ENCODE measurements at places on chromosomes 7 and 10. TPM values are rescaled to one million over a fixed set of nuclear protein-coding genes. Genes with fewer than 3 reads are reported as not detected.

SLC26A5 gene
- 0.49 TPM for total RNA-seq

ZFAND4 gene
- total RNA-seq, result 26.0 TPM

CALHM3 gene
- not detected for total RNA-seq

CTNNA3 gene
- total RNA-seq, result 0.50 TPM

PTPRN2 gene
- total RNA-seq, result 4.0 TPM

DNA sequence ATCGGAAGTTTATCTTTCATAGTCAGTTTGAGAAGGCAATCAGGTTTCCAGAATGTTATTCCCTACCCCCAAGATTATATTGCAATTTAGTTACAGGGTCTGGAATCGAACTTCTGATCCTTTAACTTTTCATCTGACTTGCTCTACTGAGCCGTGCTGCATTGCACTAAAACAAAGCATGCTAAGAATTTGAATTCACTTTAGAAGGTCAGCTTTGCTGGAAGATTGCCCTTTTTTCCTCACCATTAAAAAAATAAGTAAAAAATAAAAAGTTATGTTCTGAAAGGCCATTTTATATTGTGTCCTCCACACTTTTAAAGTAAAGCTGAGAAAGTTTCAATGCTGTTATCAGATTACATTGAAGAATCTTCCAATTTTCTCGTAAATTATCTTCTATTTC lies 388.8 kb upstream of the PHF14 start:
- H3K36me3 ChIP-seq, result no peaks in the 10 kb centered on the region
- H3K27ac ChIP-seq, result no peak overlapping the region
- no peaks in the 10 kb centered on the region for H3K4me1 ChIP-seq
- H3K4me3 ChIP-seq, result no peak overlapping the region

GRCh38 chr10:33330543-33331378 lies 3.7 kb downstream of the NRP1 start:
- H3K36me3 ChIP-seq, result no peaks in the 10 kb centered on the region
- H3K27me3 ChIP-seq, result peaks cover 36% of the 10 kb centered on the region
- peak; percentile 81 for DNase-seq

- no peak for DNase-seq
- no peaks in the 10 kb centered on the region for H3K27me3 ChIP-seq
- H3K27ac ChIP-seq, result no peak overlapping the region
- 0 out of 2 replicates have a peak, but pooled peaks cover 5% of the 10 kb centered on the region for H3K4me1 ChIP-seq
- H3K4me3 ChIP-seq, result no peak overlapping the region
Measured at GRCh38 chr10:48364659-48365405, 58.4 kb downstream of the MAPK8 start.

DNA sequence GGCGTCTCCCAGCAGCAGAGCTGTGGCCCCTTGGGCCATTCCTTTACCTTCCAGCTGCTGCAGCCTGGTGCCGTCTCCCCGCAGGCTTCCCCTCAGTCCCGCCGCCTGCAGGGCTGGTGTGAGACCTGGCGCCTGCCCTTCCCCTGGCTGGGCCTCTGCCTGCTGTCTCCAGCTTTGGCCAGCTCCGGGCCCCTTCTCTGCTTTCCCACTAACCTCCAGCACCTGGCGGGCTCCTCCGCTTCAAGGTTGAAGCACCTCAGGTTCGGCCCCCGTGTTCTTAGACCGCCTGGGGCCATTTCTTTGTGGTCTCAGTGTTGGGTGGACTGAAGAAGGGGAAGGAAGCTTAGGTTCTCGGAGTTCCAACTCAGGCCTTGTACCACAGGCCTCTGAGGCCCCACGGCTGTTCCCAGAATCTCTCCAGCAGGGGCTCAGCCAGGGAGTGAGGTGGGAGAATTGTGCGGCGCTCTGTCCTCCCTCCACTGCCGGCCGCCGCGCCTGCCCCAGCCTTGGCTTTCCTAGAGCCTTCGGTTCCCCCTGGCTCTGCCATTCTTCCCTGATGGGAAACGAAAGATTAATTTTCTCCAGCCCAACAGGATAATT lies 30.3 kb downstream of the GBX1 start:
- H3K4me3 ChIP-seq, result no peak overlapping the region
- H3K27me3 ChIP-seq, result peaks cover 20% of the 10 kb centered on the region

GRCh38 chr10:16792675-16793074 lies 24.5 kb downstream of the RSU1 start:
- no peak for DNase-seq
- H3K4me3 ChIP-seq, result no peak overlapping the region
- no peaks in the 10 kb centered on the region for H3K4me1 ChIP-seq
- peaks cover 4% of the 10 kb centered on the region for H3K36me3 ChIP-seq

- H3K27me3 ChIP-seq, result no peaks in the 10 kb centered on the region
- no peak for DNase-seq
- H3K4me3 ChIP-seq, result no peak overlapping the region
- H3K36me3 ChIP-seq, result no peaks in the 10 kb centered on the region
Measured at GRCh38 chr7:11313801-11314200, 340.1 kb downstream of the PHF14 start.

DNA sequence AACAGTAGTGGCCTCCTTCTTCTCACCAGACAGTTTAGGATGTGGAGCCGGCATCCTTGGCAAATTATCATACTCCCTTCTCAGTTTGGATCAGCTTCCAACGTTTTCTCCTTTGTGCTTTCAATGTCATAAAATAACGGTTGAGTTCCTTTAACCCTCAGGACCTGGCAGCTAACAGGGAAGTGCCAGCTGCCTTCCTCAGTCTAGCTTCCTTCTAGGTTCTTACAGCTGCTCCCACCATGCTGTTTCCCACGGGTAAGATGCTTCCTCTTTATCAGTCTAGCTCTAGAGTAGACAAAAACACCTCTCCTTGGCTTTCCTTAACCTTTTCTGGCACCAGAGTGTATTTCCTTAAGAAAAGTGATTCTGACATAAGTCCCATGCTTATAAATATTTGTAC lies 33.2 kb downstream of the BLVRA start:
- H3K27me3 ChIP-seq, result no peaks in the 10 kb centered on the region
- H3K36me3 ChIP-seq, result no peaks in the 10 kb centered on the region
- no peak overlapping the region for H3K27ac ChIP-seq
- H3K4me3 ChIP-seq, result no peak overlapping the region
- H3K4me1 ChIP-seq, result no peaks in the 10 kb centered on the region
- no peak for DNase-seq

- H3K27ac ChIP-seq, result peak overlapping the region; percentile 78
- peak overlapping the region; percentile 84 for H3K4me3 ChIP-seq
- H3K27me3 ChIP-seq, result no peaks in the 10 kb centered on the region
- peak; percentile 64 for DNase-seq
- peaks cover 8% of the 10 kb centered on the region for H3K36me3 ChIP-seq
Measured at GRCh38 chr10:98446151-98446660, 529 bp downstream of the HPS1 start.

GRCh38 chr7:125561006-125561405 lies 631.4 kb upstream of the POT1 start:
- no peak overlapping the region for H3K4me3 ChIP-seq
- H3K27ac ChIP-seq, result no peak overlapping the region
- H3K36me3 ChIP-seq, result no peaks in the 10 kb centered on the region
- no peaks in the 10 kb centered on the region for H3K27me3 ChIP-seq
- no peaks in the 10 kb centered on the region for H3K4me1 ChIP-seq

GRCh38 chr7:108503112-108504026 lies 22.6 kb downstream of the PNPLA8 start:
- no peak overlapping the region for H3K4me3 ChIP-seq
- no peak overlapping the region for H3K27ac ChIP-seq
- no peaks in the 10 kb centered on the region for H3K4me1 ChIP-seq
- no peak for DNase-seq
- H3K36me3 ChIP-seq, result no peaks in the 10 kb centered on the region
